Activated CD4-positive, alpha-beta T cell treated with anti-CD3 and anti-CD28 coated beads for 48 hours (primary cell): ENCODE measurements at places on chromosomes 16 and 17.

GRCh38 chr17:47203984-47204721 lies 5.0 kb upstream of the MYL4 start:
- DNase-seq = peak; percentile 75

DNA sequence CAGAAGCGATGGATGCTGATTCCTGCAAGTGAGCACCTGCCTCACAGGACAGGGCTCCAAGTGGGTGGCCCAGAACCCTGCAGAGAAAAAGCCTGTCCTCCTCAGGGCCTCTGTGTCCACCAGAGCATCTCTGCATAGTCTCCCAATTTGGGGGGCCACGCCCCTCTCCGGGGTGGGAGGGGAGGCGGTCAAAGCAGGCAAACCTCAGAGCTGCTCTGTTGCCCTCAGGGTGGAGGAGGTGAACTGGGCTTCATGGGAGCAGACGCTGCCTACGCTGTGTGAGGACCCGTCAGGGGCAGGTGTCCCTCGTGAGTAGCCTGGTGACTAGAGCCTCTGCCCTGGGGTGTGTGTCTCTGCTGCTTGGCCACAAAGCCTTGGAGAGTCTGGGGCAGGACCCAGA lies 19.3 kb downstream of the TRPV2 start:
- DNase-seq = no peak

DNA sequence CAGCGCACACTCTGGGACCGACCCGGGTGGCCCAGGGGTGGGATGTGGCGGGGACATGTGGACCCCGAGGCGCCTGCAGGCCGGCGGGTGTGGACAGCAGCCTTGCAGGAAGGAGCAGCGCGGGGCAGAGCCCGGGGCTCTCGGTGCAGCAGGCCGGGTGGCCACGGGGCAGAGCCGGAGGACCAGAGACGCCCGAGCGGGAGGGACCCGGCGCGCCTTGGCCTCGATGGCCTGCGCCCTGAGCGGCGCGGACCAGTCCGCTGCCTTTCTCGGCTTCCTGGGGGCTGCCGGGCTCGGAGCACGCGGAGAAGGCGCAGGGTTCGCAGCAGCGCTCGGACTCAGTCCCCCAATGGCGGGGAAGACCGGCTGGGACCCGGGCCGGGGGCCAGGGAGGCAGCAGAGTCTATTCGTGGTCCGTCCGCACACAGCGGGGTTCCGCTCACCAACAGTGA lies 43.4 kb downstream of the OSBPL7 start:
- no peak for DNase-seq

DNA sequence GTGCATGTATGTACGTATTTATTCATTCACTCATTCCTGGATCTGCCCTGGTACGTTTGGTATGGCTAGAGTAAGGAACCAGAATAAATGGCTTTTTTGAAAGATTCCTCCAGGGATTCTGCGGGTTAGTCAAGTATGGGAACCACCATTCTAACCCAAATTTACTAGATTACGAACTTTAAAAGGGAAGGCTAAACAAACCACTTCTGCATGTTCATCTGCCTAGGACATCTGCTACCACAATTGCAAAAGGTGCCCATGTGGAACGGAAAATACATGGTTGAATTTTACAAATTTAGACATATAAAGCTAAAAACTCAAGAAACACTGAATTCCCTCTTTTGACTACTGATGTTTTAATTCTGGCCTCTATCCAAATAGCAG lies 22.1 kb downstream of the CYTH1 start:
- no peak for DNase-seq
